ENCODE measurements at places on chromosomes 5 and 9.
A peak's percentile ranks its signal among the peaks of the same experiment; 100 is the strongest.

DNA sequence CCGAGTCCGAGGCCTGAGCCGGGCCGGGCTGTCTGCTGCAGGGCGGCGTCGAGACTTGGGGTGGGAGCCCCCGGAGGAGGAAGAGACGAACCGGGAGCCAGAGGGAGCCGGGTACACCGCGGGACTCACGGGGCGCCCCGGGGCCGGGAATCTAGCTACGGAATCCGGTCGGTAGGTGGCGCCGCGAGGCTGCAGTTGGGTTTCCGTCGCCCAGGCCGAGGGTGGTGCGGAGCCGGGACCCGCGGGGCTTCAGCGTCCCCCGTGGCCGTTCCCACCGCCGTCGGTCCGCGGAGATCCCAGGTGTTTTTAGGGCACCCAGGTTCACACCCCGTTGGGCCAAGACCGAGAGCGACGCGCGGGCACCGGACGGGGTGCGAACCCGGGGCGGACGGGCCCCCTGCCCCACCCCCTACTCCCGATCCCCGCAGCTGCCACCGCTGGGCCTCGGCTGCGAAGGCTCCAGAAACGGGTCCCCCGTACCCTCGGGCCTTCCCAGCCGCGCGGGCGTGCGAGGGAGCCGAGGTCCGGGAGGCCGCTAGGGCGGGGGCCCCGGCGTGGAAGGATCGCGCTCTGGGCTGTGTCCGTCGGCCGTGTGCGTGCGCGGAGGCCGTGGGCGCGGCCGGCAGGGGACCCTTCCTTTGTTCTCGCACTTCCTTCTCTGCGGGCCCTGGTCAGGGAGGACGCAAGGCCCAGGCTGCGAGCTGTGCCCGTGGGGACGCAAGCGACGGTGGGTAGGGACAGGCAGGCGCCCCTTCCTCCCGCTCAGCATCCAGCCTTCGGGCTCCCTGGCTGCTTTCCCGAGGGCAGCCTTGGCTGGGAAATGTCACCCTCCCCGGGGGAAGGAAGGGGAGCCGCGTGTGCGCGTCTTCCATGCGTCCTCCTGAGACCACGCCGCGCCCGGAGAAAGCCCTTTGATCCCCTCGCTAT lies 146.6 kb downstream of the GAPVD1 start:
- DNase-seq: peak; percentile 69

GRCh38 chr5:128237546-128237945 lies 154.0 kb downstream of the SLC12A2 start:
- no peak for DNase-seq

- DNase-seq: no peak
Measured at GRCh38 chr5:176132471-176133288, 105.5 kb upstream of the SIMC1 start.

- peak; percentile 69 for DNase-seq
Measured at GRCh38 chr5:96431376-96432187, 1.5 kb downstream of the PCSK1 start.

GRCh38 chr5:157186309-157187045 lies 5.8 kb downstream of the ITK start:
- no peak for DNase-seq

- DNase-seq: no peak
Measured at GRCh38 chr9:132631685-132632084, 38.1 kb downstream of the DDX31 start.

DNA sequence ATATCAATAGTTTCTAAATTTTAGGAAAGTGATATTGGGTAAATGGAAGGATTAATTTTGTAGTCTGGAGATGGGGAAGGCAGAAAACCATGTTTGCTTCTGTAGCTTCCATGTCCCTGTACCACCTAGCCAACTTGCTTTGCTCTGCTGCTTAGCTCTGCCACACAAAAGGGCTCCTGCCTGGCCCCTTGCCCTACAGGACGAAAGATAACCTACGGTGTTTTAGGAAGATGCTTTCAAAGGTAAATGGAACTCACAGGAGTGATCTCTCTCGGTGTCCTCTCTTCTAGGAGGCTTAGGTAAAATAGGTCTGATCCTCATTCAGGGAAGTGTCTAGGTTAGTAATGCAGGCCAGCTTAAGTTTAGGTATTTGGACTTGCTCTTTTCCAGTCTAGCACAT lies 37.8 kb upstream of the DMXL1 start:
- DNase-seq: no peak

DNA sequence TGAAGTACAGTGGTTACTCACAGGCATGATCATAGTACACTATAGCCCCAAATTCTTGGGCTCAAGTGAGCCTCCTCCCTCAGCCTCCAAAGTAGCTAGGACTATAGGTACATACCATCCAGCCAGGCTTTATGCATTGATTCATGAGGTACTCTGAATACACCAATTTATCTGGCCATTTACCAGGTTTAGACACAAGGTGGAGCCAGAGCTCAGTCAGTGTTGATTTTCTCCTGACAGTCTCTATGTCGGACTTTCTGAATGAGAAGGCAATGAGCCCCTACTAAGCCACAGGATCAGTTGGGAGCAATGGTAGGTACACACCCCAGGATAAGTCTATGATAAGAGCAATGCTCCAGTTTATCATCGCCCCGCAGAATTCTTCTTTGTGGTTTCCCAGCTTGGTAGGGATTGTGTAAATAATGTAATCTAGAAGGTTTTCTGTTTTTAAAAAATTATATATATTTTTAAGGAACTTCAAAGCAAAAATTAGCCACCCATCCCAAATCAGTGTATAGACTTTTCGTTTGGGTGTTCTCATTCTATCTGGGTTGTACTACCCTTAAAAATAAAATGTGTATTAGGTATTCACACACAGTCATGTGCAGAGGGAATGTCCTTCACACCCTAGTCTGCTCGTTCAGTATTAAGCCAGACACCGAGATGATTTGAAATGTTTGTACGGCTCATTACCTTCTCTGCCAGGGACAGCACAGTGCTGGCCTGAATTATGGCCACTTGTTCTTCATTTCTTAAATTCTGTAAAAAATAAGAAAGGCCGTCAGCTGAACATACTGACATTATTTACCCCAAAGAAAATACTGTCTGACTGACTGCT lies 118.4 kb upstream of the DPYSL3 start:
- DNase-seq: peak; percentile 61

DNA sequence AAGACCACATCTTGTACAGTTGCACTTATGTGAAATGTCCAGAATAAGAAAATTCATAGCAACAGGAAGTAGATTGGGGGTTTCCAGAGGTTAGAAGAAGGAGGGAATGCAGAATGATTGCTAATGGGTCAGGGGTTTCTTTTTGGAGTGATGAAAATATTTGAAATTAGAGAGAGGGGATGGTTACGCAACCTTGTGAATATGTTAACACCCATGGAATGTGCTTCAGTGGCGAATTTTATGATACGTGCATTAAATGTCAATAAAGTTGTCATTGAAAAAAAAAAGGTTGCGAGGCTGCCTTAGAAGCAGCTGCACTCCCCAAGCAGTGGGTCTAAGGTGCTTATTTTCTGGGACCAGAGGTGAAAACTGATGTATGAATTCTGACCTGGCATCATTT lies 64.4 kb upstream of the SUB1 start:
- DNase-seq: no peak

- no peak for DNase-seq
Measured at GRCh38 chr9:102253099-102253498, 514.7 kb upstream of the GRIN3A start.

DNA sequence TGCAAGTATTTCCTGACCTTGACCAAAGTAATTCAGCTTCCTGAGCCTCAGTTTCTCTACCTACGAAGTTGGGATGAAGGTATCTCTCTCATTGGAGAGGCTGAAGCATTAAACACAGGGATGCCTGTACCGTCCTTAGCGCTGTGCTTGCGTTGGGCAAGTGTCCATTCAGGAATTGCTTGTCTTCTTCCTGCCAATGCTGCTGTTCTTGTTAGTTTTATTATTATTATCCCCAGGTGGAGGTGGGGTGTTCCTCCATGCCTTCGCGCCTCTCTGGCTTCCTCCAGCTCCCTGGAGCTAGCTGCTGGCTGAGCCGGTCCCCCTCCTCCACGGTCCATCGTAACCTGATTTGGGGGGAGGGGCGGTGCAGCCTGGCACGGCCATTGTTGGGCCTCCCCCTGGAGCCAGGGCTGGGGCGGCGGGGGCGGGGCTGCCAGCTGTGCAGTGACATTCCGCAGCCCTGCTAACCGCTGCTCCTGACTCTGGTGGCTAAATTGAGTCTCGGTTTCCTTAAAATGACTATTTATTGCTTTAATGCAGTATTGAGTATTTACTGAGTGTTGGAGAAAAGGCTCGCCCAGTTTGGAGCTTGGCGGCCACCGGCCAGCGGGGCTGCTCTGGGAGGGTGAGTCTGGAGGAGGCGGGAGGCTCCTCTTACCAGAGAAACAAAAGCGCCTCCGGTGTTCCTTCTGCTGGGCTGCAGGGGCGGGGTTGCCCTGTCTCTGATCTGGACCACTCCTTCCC lies 51.3 kb downstream of the LMX1B start:
- no peak for DNase-seq

GRCh38 chr9:3960661-3961144 lies 339.2 kb downstream of the GLIS3 start:
- DNase-seq: peak; percentile 74

DNA sequence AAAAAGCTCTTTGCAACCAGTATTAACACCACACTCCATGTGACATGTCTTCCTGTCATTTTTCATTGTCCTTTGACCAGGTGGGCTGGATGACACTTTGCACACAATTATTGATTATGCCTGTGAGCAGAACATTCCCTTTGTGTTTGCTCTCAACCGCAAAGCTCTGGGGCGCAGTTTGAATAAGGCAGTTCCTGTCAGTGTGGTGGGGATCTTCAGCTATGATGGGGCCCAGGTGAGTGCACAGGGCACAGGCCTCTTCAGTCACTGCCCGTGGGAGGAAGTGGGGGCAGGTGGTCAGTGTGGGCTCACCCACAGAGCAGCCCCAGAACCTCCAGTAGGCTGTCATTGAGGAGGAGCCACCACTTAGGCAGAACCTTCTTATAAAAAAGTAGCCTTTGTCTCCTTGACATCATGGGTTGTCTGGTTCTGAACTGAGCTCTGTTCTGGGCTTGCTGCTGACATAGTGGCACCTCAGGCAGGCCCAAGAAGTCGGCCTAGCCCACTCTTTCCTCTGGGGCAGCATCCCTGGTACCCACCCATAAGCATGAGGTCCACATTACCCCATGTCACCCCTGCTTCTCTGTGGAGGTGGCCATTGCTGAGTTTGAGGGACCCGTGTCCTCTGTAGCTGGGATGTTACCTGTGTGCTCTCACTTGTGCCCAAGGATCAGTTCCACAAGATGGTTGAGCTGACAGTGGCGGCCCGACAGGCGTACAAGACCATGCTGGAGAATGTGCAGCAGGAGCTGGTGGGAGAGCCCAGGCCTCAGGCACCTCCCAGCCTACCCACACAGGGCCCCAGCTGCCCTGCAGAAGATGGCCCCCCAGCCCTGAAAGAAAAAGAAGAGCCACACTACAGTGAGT lies 39.3 kb downstream of the SECISBP2 start:
- DNase-seq: no peak

GRCh38 chr9:100394816-100395215 lies 32.1 kb upstream of the MSANTD3 start:
- DNase-seq: peak; percentile 24

DNA sequence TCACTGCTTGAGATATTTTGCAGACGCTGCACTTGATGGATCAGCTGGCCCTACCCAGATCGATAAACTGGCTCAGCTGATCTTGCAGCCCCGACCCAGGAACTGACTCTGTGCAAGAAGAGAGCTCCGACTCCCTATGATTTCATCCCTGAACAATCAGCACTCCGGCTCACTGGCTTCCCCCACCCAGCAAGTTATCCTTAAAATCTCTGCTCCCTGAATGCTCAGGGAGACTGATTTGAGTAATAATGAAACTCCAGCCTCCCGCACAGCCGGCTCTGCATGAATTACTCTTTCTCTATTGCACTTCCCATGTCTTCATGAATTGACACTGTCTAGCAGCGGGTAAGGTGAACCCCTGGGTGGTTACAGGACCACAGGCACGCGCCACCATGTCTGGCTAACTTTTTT lies 16.9 kb upstream of the NANS start:
- DNase-seq: no peak

DNA sequence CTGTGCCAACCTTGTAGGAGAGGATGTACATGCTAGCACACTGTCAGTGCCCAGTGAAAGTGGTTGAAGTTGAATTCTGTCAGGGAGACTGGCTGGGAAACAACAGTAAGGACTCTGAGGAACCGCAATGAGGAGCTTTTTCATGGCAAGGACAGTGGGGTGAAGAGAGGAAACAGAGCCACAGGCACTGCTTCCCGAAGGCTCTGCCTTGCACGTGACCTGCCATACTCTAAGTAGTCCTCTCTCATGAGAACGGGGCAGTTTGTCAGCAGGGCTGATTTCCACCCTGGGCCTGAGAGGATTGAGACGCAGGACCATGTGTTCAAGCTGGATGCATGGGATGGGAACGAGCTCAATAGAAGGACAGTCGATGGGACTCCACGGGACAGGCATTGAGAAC lies 106.6 kb upstream of the CTSL start:
- no peak for DNase-seq

GRCh38 chr9:38362852-38363588 lies 29.5 kb upstream of the ALDH1B1 start:
- DNase-seq: peak; percentile 85

DNA sequence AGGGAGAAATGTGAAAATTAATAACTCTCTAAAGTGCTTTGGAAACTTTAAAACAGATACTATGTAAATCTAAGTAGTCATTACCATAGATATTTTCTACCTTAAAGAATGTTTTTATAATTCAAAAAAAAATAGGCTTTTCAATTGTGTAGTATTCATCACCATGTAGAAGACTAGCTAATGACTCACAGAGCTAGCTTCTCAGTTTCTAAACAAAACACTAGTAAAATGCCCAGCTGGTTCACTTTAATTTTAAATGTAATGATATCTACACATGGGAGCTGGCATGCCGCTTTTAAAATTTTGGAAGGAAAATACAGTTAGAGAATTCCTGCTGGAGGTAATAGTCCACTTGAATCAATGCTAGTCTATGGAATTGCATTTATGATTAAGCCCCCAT lies 509.8 kb downstream of the CSNK1G3 start:
- DNase-seq: peak; percentile 66

- DNase-seq: peak; percentile 29
Measured at GRCh38 chr5:143714629-143715028, 97.3 kb upstream of the HMHB1 start.

- no peak for DNase-seq
Measured at GRCh38 chr5:118042076-118042475, 946.3 kb downstream of the DTWD2 start.

GRCh38 chr9:13555989-13556500 lies 276.6 kb upstream of the MPDZ start:
- no peak for DNase-seq

- peak; percentile 76 for DNase-seq
Measured at GRCh38 chr9:110742741-110743371, 74.3 kb downstream of the MUSK start.

Data from fibroblast of skin of back (primary cell).